NCI-H1436 (cell line): ENCODE measurements at places on chromosomes 11 and 22.

DNA sequence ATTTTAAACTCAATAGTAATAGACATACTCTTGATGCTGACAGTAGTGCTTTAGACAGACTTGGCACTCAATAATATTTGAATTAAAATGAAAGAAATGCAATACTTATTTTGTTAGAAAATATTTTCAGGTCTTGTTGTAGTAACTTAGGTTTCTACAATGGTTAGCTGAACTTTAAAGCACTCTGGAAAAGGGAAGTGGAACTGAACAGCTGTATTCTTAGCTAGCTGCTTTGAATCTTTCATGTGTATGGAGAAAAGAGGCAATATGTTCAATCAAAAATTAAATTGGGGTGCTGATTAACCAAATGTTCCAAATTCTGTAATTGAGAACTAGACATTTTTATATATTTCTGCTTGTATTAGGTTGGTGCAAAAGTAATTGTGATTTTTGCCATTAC lies 517.9 kb upstream of the RAG2 start:
- no peak for DNase-seq

DNA sequence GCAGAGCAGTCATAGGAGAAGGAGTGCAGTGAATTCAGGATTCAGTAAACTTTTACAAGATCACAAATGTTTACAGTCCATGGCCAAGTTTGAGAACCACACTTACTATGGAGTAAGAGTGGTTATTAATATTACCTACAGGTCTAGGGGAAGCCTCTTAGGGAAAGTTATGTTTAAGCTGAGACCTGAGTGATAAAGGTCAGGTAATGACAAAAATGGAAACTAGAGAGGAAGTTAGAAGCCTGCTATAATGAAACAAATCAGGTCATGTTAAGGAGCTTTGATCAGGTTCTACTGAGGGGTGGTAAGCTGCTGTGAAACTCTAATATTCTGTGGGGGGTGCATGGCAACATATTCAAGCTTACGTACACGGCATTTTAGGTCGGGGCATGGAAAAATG lies 32.5 kb upstream of the SLC22A9 start:
- DNase-seq, result no peak

DNA sequence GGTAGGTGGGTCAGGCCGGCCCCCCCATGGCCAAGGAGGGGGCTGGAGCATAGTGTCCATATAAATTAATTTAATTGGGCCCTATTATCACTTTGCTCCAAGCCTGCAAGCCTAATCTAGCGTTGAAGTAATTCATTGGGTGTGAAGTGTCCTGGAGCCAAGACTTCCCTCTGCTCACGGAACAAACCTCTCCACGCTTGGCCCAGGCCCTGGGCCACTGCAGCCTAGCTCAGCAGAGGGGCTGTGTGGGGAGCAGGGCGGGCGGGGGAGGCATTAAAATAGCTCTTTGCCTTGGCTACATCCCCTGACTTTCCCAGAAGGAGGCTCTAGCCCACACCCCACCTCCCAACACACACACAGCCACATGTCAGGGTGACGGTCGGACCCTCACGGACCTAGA lies 73.5 kb downstream of the THAP12 start:
- no peak for DNase-seq

GRCh38 chr11:118918128-118918685 lies 7.5 kb downstream of the BCL9L start:
- no peak for DNase-seq

DNA sequence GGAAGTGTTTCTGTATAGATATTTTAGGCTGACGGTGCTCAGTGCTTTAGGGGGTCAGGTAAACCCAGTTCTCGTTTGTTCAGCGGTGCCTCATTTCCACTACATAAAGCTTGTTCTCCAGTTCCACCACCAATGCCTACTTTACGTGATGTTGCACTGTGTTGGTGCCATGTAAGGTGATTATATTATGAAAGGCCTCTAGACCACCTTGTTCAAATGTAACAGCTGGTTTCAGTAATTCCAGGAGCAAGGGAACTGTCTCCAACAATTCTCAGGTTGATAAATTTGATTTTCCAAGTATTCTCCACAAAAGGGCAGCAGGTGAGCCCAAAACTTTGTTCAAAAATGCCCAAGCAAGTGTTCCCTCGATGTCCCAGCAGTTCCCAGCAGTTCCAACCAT lies 83.7 kb upstream of the SEPTIN5 start:
- DNase-seq, result no peak

GRCh38 chr22:39087881-39088684 lies 9.0 kb upstream of the APOBEC3H start:
- peak; percentile 28 for DNase-seq

DNA sequence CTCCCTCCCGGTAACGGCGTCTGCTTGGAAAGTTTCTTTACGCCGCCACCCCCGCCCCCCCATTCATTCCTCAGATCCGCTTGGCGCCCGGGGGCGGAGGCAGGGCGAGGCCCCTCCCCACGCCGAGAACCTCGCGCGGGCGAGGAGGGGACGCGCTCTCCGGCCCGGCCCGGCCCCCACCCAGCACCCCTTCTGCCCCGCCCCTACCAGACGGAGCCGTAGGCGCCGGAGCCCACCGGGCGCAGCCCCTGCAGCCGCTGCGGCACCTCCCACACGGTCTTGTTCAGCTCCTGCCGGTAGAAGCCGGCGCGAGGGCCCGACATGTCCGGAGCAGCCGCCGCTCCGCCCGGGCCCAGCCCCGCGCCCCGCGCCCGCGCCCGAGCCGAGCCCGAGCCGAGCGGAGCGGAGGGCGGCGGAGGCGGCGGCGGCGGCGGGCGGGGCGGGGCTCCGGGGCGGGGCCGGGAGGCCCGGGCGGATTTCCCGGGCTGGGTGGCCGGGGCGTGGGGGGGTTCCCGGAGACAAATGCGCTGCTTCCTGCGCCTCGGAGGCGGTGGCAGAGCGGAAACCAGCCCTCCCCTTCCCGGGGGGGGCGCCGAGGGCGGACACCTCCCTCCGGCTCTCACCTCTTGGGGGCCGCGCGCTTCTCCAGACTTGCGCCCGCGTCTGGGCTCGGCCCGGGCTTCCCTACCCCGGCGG lies at the start of gene MAPK11:
Gene MAPK11, minus strand, starts transcription at position 411 of the 696 bp plus-strand sequence. Its CDS starts 88 bp downstream, at position 323.
- DNase-seq, result peak; percentile 35

DNA sequence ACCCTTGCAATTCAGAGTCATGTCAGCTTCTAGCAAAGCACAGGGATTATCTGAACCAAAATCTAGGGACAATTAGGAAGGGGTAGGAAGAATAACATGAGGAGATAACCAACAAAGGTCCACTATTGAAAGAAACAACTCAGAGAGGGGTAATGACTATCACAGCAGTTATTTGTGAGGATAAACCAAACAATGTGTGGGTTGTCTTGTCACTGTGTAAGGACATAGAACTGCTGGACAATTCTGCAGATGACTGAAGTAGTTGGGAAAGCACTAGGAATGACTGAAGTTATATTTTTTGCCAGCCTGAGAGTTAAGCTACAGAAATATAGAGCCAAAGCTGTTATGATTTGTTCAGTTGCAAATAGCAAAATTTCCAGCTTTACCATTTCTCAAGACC lies 858.4 kb upstream of the CCDC90B start:
- no peak for DNase-seq

- DNase-seq, result no peak
These were observed 18.1 kb downstream of the DGCR2 start for GRCh38 chr22:19103880-19104821.

DNA sequence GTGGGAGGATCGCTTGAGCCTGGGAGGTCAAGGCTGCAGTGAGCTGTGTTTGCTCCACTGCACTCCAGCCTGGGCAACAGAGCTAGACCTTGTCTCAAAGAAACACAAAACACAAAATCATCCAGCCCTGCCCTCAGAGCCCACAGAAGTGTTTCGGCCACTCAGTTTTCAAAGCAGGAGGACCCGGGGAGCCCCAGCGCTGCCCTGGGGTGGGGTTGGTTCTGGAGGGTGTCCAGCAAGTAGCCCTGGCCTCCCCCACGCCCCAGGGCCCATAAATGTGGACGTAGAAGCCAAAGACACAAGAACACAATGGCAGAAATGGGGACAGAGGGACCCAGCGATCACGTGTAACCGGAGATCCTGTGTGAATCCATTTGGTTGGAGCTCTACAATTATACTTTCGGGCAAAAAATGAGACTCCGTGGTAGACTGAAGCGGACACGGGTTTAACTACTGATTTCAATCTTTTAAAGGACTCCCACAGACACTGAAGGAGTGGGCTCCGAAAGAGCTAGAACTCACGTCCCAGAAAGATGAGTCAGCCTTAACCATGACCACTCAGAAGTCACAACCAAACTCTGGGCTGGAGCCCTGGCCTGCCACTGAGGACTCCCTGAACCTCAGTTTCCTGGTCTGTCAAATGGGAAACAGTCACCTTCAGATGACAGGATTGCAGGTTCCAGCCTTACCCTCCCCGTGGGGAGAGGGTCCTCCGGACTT lies 9.0 kb upstream of the CYTH4 start:
- DNase-seq, result no peak

- no peak for DNase-seq
These were observed 35.5 kb upstream of the ST14 start for GRCh38 chr11:130124096-130124495.

GRCh38 chr11:22337596-22338485 lies at the start of gene SLC17A6:
TSS of gene SLC17A6 (plus strand) at chr11:22338381. CDS start at chr11:22338534, 153 bp downstream.
- DNase-seq, result no peak

GRCh38 chr11:67053896-67054329 lies 2.7 kb upstream of the RHOD start:
- peak; percentile 24 for DNase-seq

DNA sequence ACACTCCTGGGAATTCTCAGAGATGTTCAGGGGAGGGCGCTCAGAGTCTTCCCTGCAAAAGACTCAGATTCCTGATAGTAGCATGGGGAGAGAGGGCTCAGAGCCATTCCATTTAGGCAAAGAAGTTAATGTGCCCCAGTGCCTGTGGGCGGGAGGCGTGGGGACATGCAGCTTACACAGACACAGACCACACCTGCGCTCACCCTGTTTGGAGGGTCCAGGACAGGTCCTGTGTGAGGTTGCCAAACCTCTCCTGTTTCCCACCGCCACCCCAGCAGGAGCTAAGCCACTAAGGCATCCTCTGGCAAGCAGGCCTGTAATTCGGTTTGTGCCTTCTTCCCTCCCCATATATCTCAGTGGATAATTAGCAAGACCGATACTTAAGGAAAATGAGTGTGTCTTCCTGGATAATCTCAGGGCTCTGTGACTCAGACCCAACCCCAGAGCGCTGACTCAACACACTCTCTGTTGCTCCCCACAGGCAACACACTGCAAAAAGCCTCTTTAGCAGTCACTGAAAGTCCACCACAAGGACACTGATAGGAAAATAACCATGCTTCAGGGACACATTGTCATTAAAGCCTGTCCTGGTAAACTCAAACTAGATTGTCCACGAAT lies 118.9 kb upstream of the LMO1 start:
- DNase-seq, result no peak

DNA sequence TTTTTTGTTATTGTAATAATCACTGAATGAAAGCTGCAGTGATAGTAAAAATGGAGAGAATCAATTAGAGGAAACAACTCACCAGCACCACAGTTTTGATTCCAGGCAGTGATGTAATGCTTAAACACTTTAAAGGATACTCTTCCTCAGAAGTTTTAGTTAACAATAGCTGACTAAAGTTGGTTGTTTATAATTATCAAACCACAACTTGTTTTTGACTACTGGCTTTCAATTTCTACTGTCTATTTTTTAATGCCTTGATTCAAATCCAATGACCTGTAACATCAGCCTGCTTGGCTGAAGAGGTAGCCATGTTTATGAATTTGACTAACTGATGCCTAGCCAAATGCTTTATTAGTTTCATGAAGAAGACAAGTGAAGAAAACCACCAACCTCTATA lies 18.2 kb upstream of the CASP12 start:
- DNase-seq, result no peak

- no peak for DNase-seq
These were observed 41.0 kb downstream of the AHNAK start for GRCh38 chr11:62505440-62506091.

- no peak for DNase-seq
These were observed 51.1 kb downstream of the MUC6 start for GRCh38 chr11:985406-985805.

DNA sequence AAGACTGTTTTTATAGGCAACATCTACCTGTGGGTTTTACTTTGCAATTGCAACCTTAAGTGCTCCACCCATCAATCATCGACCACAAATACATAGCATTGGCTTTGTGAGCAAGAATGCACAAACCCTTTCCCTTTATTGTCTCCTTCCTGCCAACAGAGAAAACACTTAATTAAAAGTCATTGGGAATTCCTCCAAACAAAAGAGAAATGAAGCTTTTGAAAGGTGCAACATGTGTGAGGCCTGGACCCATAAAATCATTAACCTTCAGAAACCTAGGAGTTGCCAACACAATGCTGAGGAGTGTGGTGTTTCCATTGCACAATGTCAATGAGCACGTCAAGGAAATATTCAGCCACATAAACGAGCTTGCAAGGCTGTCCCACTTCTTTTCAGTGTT lies 223.2 kb downstream of the BLID start:
- DNase-seq, result no peak

- no peak for DNase-seq
These were observed 147.0 kb upstream of the NECTIN1 start for GRCh38 chr11:119875841-119876600.

DNA sequence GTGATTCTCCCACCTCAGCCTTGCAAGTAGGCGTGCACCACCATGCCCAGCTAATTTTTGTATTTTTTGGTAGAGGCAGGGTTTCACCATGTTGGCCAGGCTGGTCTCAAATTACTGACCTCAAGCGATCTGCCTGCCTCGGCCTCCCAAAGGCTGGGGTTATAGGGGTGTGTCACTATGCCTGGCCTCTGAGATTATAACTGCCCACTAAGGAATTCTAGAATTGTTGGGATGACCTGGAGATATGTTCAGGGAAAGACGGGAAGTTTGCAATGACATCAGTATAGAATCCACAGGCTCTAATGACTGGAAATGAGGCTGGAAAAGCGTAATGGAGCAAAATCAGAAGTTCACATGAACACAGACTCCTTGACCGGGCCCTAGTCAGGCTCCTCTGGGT lies 62.2 kb downstream of the CLMP start:
- no peak for DNase-seq

GRCh38 chr11:113189909-113190667 lies 124.3 kb upstream of the TTC12 start:
- no peak for DNase-seq

GRCh38 chr11:8948886-8949285 lies 6.1 kb upstream of the ASCL3 start:
- no peak for DNase-seq

DNA sequence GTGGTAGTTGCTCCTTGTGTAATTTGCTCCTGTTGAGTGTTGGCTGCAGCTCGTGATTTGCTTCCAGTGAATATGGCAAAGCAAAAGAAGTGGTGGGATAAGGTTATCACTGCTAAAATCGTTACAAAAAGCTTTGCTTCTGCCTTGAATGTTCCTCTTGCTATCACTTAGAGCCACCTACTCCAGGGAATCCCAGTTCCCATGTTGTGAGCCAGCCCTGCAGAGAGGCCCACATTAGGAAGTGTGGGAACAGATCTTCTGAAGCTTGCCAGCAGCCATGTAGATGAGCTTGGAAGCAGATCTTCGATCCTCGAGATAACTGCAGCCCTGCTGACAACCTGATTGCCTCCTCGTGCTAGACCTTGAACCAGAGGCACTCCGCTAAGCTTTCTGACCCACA lies 71.0 kb downstream of the SPECC1L start:
- no peak for DNase-seq

- DNase-seq, result no peak
These were observed 811.0 kb downstream of the METTL15 start for GRCh38 chr11:28919194-28919593.

DNA sequence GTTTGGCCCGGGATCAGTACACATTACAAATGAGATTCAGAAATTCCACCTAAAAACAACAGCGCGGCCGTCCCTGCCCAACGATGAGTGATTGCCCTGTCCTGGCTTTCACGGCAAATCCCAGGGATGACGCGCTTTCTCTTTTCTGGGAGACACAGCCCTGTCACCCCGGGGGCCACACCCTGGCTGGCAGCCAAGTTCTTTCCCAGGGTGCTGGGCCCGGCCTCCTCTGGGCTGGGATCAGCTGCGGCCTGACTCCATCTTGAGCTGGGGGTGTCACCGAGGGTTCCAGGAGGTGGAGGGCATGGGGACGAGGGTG lies 82.7 kb downstream of the FBLN1 start:
- no peak for DNase-seq
